ENCODE measurements at places on chromosomes 12 and 14.

DNA sequence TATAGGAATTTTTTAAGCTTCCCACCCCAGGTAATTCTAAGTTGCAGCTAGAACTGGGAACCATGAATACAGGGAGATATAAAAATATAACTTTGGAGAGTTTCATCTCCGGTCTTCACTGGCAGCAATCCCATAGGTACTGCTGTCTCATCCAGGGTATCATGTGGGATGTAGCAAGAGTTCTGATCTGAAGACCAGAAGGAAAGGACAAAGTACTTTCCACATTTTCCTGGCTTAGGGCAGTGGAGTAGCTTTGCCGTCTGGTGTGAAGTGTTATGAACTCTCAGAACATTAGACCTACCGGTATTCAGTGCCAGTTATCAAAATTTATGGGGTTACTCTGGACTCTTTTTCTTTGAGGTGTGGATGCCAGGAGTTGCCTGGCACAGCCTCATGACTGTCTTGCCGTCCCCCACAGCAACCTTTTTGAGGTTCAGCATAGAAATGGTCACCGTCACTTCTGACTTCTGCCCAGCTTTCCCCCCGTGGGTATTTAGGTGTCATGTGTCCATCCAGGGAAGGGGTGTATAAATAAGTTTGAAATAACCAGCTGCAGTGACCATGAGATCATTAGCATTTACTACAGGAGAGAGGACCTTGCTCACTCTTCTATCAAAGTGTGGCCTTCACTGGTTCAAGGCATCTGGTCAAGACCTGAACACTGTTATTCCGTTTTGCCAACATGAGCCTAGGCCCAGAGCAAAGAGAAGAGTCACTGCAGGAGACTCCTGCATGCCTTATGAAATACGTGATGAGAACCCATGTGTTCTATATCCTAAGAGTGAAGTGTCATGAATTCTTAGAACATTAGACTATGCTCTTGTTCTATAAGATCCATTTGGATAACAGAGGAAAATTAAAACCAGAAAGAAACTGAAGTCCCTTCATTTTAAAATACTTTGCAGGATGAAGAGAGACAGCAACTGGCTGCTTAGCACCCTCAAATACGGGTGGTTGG, 22.2 kb downstream of the TMEM233 start:
- peak; percentile 32 for DNase-seq

- DNase-seq: no peak
These were observed 810 bp downstream of the MARCHF9 start for GRCh38 chr12:57755454-57756372.

GRCh38 chr12:122491991-122492390, 8.7 kb downstream of the ZCCHC8 start:
- no peak for DNase-seq

GRCh38 chr12:15797818-15798217, 8.6 kb upstream of the EPS8 start:
- DNase-seq: no peak

DNA sequence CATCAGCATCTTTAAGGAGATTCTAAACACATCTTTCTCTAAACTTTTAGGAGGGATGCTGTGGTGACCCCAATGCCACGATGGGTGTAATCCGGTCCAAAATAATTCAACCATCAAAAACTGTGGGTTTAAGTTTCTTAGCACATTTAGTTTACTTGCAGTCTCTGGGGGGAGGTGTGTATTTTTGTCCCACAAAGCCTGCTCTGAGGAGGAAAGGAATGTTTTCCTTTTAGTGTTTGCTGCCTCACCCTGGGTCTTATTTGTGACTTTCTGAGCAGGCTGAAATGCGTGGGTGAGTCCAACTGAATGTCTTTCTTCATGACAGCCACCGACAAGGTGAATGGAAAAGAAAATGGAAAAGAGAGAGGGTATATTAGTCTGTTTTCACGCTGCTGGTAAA, 1324.7 kb downstream of the AACS start:
- no peak for DNase-seq

DNA sequence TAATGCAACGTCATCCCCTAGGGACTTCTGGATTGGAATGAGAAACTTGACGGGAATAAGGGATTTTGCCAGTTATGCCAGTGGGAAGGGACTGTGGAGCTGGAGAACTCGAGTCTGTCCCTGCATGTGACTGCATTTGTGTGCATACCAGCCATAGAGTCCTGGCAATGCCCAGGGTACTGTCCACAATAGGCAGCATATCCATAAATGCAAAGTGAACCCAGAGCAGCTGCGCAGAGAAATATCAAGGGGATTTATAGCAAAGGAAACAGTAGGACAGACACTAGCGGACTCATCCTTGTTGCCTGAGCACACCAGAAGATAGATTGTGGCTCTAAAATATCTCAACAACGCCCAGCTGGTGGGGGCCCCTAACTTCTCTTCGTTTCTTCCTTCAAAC, 247.1 kb upstream of the SRRM4 start:
- no peak for DNase-seq

GRCh38 chr12:46470036-46470627, 97.6 kb upstream of the SLC38A2 start:
- DNase-seq: no peak

All from fibroblast of skin of back (primary cell).